ENCODE measurements at places on chromosomes 5 and 9.

- no peak for DNase-seq
Observed at GRCh38 chr9:99851500-99851822, 29.8 kb downstream of the NR4A3 start.

DNA sequence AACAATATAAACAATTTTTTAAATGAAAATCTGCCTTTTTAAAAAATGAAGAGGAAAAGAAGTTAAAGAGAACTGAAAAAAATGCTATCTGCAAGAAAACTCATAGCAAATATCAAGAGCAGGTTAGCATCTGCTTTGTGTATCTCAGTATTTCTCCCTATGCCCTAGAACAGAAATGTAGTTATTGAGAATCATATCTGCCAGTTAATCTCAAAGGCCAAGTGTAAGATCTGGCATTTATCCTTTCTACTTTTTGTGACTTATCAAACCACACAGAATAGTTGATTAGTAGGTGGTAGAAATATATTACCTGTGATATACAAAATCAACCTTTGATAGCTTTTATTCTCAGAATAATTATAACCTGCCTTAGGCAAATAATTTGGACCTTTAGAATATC lies 1699.8 kb downstream of the EFNA5 start:
- no peak for DNase-seq

DNA sequence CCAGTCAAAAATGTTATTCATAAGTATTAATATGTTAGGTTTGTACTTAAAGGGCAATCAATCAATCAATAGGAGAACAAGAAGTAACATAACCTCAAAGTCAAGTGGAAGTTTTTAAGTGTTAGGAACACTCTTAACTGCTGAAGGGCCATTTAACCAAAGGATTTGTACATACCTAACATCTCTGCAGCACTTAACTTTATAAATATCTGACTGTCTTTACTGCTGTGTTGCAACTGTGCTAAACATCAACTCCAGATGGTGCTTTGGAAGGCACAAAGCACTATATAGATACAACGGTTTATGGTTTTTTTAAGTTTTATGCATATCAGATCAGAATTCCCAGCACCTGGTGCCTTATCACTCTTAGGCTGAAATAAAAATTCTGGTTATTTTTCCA lies 604.9 kb upstream of the PTGER4 start:
- DNase-seq: no peak

- DNase-seq: no peak
Observed at GRCh38 chr9:84866396-84867175, 197.1 kb downstream of the NTRK2 start.

GRCh38 chr9:7536310-7536939 lies 263.2 kb downstream of the DMAC1 start:
- DNase-seq: peak; percentile 68

DNA sequence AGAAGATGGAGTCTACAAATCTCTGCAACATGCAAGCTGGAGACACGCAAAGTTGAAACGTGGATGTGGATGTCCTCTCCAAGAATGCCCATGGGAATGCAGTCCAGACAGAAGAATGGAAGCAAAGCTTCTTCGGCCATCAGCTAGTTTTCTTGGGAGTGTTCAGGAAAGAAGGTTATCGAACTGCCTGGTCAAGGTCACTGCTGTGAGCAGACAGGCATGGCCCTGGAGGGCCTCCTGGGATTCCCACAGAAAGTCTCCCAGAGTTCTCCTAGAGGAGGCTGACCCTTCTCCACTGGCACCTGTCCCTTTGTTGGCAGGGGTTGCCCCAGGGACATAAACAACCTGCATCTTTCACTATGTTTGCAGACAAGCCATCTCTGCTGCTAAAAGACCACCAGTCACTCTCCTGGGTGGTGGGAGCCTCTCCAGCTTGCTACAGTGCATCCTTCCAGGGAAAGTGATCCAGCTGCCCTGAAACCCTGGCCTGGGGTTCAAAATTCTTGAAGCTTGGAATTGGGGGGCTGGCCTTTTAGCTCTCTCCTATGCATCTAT lies 265.8 kb downstream of the SYK start:
- DNase-seq: peak; percentile 29

DNA sequence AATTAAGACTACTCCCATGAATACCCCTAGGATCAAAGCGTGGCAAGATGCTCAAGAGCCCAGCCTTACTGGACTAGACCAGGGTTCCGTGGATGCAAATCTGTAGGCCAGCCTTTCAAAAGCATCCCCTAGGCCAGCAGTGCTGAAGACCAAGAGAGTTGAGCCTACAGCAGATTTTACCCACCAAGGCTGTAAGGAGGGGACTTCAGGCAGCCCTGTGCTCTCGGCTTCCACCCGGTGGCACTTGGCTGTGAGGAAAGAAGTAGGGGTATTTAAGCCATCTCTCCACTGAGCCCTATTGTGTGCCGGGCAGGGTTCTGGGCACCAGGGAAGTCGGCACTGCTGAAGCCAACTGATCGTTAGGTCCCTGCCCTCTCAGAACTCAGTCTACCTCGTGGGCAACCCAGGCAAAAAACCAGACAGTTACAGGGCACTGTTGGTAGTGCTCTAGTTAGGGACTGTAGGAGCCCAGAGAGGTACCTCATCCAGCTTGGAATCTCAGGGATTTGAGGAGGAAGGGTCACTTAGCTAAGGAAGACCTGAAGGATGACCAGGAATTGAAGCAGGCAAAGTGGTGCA lies 25.5 kb downstream of the TCF7 start:
- DNase-seq: no peak

Measured in H1 (cell line).